ENCODE measurements at places on chromosomes 1 and 21.

GRCh38 chr1:233357595-233358397 lies 30.3 kb downstream of the MAP3K21 start:
- DNase-seq, result no peak

DNA sequence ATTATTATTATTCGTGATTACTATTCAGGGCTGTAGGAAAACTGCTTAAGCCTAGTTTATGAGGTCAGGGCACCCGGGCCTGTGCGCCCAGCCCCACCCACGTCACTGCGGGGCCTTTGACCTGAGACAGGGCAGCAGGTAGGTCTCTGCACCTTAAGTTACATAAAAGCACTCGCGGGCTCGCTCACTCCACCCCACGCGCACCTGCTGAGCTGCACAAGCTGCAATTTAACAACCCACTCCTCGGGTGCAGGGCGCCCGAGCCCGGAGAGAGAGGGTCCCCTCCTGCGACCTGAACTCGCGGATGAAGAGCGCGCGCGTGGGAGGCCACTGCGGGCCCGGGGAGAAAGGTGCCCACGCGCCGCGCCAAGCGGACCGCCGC lies 477 bp downstream of the ICMT start:
- no peak for DNase-seq

- DNase-seq, result no peak
Observed at GRCh38 chr1:8363767-8364301, 45.9 kb downstream of the SLC45A1 start.

DNA sequence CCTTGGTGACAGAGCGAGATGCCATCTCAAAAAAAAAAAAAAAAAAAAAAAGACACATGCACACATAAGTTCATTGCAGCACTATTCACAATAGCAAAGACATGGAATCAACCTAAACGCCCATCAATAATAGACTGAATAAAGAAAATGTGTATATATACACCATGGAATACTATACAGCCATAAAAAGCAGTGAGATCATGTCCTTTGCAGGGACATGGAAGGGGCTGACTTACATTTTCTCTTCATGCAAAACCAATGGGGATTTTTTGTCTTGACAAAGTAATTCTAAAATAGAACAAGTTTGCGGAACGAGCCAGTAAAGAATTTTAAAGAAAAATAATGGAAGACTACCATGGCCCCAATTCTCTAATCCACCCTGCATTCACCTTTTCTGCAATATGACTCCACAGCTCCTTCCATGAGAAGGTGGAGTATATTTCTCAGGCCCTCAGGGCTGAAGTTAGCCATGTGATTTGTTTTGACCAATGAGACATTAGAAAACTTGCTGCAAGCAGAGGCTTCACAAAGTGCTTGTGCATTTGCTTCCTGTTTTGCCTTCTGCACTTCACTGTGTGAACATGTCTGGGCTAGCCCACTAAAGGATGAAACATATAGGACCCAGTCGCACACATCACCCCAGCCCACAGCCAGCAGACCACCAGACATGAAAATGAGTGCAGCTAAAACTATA lies 78.8 kb upstream of the NR5A2 start:
- no peak for DNase-seq

- DNase-seq, result no peak
Observed at GRCh38 chr1:247332215-247332622, 552 bp upstream of the ZNF496 start.

GRCh38 chr21:8994640-8995511 lies 1526.5 kb upstream of the TPTE start:
- DNase-seq, result no peak

DNA sequence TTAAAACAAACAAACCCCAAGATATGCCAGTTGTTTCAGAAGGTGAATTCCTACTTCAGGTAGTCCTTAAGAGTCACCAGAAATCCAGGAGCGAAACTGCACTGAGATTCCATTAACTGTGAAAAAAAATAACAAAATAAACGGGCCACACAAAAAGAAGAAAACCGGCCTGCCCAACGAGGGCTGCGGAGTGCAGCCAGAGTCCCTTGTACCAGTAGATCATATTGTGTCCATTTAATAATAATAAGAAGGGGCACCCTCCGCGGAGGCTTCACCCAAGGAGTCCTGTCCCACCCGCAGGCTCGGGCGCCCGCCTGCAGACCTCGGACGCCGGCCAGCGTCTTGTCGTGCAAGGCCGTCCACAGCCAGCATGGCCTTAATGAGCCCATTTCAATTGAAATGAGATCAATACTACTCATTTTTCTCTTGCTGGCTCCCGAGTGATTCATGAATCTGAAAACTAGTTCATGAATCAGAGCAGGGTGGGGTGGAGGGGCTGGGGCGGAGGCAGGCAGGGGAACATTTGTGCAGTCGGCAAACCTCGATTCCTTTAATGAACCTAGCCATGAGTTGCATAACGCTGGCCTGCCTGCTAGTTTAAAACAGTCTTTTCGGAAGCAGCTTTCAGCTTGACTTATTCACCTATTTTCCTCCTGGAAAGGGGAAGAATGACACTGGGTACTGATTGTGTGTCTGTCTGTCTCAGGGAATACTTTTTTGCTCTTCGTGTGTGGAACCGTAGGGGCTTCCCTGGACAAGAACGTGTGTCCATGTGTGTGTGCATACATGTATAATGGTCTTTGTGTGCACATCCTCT lies 113.1 kb upstream of the IRF2BP2 start:
- no peak for DNase-seq

GRCh38 chr1:183842795-183843144 lies 37.9 kb downstream of the RGL1 start:
- DNase-seq, result no peak

DNA sequence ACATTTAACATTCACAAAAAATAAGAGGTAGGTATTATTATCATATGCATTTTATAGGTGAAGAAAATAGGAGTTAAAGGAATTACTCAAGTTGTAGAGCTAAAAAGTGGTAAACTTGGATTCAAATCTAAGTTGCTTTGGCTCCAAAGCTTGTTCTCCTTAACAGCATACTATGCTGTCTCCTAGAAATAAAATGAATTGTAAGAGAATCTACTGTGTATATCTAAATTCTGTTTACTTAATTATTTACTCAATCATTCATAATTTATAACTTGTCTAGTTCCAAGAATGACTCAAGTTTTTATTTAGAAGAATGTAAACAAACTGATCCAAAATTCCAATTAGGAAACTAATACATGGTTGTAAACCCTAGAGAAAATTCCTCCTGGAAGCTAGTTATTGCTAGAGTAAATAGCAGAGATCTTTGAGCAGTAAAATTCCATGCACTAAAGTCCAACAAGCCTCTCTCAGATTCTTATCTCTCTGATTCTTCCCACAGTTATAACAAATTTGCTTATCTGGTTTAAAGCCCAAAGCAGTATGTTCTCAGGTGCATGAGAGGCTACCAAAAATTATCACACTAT lies 132.5 kb upstream of the DPT start:
- no peak for DNase-seq

GRCh38 chr1:36818771-36819170 lies 215.5 kb downstream of the GRIK3 start:
- DNase-seq, result no peak

GRCh38 chr1:67489643-67490042 lies 59.4 kb upstream of the SERBP1 start:
- no peak for DNase-seq

DNA sequence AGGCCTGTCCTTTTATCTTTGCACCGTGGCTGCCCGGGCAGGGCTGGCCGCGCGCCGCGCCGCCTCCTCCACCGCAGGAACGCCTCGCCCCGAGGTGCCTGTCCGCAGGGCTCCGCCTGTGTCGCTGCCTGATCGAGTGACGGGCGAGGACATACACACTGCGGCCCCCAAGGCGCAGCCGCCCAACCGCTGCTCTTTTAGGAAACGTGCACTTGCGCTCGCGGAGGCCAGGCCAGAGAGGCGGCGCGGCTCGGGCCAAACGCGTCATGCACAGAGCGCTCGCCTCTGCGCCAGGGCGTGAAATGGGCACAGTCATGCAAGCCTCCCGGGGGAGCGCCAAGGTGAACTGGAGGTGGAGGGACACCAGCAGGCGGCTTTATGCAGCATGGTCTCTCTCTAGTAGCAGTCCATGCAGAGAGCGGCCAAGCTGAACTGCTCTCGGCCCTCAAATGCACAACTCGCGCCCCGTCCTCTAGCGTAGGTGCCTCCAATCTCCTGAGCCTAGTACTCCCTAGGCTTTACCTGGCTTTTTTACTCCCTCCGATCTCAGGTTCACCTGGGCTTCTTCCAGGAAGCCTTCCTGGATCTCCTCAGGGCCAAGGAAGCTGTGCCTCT lies 12.9 kb downstream of the TRABD2B start:
- DNase-seq, result no peak

GRCh38 chr1:44447051-44447810 lies 42.2 kb downstream of the RNF220 start:
- DNase-seq, result no peak

GRCh38 chr21:36700971-36701755 lies 2.2 kb downstream of the SIM2 start:
- no peak for DNase-seq

- DNase-seq, result no peak
Observed at GRCh38 chr1:102640872-102641271, 467.4 kb downstream of the COL11A1 start.

DNA sequence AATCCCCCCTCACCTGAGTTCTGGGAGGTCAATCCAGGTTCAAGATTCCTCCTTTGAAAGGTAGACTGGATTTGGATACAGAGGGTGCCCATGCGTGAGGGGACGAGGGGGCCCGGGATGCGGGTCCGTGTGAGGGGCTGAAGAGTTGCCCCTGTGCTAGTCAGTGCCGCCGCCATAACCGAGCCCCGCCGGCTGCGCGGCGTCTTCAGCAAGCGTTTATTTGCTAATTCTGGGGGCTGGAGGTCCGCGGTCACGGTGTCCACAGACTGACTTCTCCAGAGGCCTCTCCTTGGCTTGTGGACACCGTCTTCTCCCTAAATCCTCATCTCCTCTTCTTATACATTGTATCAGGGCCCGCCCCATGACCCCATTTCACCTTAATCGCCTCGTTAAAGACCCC lies 20.9 kb upstream of the SAMD11 start:
- DNase-seq, result no peak

GRCh38 chr1:201739492-201740085 lies 89.4 kb upstream of the IPO9 start:
- DNase-seq, result no peak

GRCh38 chr1:71269818-71270217 lies 189.0 kb upstream of the ZRANB2 start:
- DNase-seq, result no peak

DNA sequence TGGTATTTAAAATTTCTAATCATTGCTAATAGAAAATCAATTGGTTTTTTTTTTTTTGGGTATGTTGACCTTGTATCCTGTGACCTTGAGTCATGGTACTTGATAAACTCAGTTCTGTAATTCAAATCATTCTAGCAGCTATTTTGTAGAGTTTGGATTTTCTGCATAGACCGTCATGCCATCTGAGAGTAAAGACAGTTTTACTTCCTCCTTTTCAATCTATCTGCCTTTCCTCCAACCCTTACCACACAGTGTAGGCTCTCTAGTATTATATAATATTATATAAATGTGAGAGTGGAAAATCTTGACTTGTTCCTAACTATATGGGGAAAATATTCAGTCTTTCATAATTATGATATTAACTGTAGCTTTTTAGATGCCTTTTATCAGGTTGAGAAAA lies 7.0 kb downstream of the TDRD5 start:
- no peak for DNase-seq

DNA sequence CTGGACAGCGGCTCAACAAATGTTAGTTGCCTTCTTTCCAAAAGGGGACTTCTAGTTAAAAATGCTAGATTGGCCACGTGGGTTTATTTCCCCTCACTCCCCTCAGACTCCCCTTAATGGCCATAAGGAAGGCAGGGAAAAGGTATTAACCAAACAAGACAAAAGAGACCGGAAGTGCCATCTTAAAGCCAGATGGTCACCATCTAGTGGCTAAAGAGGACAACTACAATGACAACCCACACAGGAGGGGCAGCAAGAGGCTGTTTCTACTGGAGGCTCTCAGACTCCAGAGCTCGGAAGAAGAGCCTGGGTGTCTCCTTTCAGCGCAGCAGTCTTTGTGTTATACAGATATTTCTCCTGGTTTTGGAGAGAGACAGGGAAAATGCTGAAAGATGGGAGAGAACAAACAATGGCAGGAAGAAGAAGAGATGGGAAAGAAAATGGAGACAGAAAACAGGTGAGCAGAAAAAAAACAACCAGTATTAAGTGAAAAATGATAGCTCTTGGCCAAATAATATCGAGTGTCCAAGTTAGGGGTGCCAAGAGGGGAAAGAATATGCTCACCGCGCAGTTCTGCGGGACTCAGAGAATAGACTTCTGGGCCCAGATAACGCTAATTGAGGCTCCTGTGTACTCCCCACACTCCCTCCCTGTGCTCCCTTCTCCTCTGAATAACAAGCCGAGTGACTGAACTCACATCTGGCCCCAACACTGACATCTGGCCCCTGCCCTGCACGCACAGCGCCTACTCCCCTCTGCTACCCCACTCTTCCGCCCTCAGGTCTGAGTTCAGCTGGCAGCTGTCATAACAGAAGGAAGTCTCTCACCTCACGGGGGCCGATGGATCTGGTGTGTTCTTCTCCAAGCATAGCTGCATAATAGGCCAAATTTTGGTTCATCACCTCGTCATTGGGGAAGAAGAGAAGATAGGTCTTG lies 9.6 kb downstream of the P3H1 start:
- DNase-seq, result no peak

DNA sequence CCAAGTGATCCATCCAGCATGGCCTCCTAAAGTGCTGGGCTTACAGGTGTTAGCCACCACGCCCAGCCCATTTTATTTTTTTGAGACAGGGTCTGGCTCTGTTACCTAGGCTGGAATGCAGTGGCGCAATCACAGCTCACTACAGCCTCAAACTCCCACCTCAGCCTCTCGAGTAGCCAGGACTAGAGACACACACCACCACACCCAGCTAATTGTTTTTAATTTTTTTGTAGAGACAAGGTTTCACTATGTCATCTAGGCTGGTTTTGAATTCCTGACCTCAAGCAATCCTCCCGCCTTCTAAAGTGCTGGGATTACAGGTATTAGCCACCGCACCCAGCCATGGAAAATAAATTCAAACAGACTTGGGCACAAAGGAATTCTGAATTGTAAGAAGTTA lies 31.9 kb downstream of the PUM1 start:
- no peak for DNase-seq

- no peak for DNase-seq
Observed at GRCh38 chr1:245873068-245873467, 634.0 kb downstream of the SMYD3 start.

- no peak for DNase-seq
Observed at GRCh38 chr1:58397187-58397820, 149.2 kb downstream of the OMA1 start.
